ENCODE measurements at places on chromosomes 6 and 20.

GRCh38 chr6:3928111-3928510 lies 78.9 kb downstream of the FAM50B start:
- DNase-seq = no peak

DNA sequence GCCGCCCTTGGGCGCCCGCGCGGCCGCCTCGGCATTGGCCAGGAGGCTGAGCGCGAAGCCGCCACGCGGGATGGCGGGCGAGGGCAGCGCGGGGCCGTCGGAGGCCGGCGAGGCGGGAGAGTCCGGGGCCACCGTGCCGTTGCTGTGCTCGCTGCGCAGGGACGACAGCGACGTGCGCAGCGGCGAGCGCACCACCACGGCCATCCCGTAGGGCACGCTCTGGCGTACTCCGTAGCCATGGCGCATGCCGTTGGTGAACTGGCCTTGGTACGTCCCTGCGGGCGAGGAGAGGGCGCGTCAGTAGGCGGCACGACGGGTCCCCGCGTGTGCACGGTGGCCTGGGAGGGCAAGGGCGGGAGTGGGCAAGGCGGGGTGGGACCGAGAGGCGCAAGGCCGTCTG lies 26.9 kb downstream of the JPH2 start:
- DNase-seq = no peak

- no peak for DNase-seq
Observed at GRCh38 chr6:108288742-108289141, 6.1 kb upstream of the AFG1L start.

- no peak for DNase-seq
Observed at GRCh38 chr20:45781391-45781931, 10.2 kb downstream of the WFDC3 start.

DNA sequence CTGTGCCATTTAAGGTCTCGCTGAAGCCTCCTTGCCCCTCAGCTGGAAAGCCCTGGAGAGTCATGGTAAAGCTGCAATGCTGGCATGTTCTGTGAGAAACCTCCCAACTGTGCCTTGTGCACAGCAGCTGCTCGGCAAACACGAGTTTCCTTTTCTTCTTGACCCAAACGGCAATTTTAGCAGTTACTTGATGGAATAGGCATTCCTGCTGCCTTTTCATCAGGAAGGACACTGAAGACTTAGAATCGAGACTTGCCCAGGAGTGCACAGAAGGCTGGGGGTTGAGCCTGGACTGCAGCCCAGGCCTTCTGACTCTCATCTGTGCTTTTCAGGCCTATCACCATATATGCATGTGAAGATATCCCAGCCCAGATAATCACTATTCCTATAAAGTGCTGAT lies 28.7 kb upstream of the CLDN20 start:
- DNase-seq = no peak

DNA sequence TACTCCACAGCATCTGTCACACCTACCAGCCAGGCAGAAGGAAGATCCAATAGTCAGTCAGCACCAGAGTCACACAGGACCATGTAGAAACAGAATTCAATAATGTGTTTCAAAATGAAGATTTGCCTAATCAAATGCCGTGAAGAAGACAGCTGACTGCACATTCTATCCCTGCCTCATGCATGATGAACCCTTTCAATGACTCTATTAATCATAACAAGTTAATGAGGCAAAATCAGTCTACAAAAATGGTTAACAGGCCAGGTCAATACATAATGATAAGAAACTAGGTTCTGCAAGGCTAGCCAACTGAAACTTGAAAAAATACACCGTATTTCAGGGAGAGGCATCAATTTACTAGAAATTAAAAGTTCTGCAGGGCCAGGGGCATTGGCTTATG lies 6.7 kb upstream of the PNRC1 start:
- DNase-seq = no peak

GRCh38 chr20:7094438-7094997 lies 327.0 kb downstream of the BMP2 start:
- DNase-seq = peak; percentile 64

DNA sequence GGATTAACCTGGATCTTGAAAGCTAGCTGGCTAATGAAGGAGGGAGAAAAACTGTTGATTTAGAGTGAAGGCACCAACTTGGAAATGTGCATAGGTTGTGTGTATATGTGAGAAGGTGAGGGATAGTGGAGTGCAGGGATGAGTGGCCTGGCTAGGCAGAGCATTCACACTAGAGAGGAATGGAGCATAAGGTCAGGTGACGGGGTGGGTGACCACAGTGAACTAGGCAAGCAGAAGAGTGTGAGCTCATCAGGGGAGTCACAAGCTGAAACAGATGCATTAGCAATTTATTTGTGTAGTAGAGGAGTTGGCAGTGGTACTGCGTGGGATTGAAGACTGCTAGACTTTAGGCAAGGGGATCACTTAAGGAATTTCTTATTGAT lies 10.5 kb downstream of the ANKRD66 start:
- no peak for DNase-seq

DNA sequence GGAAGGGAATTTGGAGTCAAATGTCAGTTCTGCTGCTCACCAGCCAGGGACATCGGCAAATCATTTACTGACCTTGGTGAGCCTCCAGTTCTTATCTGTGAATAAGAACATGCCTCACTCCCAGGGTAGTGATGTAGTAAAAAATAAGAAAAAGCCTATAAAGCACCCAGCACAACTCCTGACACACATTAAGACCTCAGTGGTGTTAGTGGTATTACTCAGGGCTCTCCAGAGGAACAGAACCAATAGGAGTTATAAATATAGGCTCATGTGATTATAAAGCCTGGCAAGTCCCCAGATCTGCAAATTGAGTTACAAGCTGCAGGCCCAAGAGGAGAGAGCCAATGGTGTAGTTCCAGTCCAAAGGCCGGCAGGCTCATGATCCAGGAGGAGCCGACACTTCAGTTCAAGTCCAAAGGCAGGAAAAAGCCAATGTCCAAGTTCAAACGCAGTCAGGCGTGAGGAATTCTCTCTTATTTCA lies 71.3 kb upstream of the EYA2 start:
- DNase-seq = no peak

DNA sequence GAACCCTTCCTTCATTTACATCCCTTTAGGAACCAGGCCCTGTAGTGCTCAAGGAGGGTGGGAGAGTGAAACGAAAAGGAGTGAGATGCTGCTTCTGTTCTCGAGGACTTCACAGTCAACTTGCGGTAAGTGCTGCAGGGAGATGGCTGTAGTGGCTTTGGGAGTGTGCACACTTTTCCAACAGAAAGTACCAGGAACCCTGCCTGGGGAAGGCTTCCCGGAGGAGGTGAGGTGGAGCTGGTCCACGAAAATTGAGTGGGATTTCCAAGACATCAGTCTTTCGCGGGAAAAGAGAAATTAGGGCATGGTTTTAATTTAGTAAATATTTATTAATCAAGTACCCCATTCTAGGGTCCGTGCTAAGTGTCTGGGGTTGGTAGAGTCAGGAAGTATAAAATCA lies 12.7 kb downstream of the TRIM31 start:
- no peak for DNase-seq

GRCh38 chr6:21808045-21808470 lies 214.5 kb downstream of the SOX4 start:
- DNase-seq = no peak

DNA sequence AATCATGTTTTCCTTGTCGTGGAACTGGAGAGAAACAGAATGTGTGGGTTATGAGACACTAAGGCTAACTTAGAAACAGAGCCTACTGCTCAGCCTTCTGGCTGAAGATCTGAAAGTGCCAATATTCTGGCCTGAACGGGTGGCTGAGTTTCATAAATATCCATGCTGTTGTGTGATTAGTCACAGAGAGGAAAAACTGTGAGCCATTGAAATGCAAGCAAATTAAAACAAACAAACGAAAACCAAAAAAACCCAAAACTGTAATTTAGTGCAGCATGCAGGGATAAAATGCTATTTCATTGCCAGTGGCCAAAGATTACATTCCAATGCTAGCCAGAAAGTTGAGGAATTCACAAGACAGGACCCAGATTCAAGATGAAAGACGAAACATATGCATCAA lies 315.1 kb downstream of the UBE3D start:
- DNase-seq = no peak

All from hematopoietic multipotent progenitor cell treated with erythropoietin and hydrocortisone succinate and interleukin-3 and kit ligand, for 8 days (in vitro differentiated cells).